ENCODE measurements at places on chromosomes 4 and X.

- no peak for DNase-seq
Measured at GRCh38 chrX:11629593-11630211, 36.0 kb downstream of the ARHGAP6 start.

DNA sequence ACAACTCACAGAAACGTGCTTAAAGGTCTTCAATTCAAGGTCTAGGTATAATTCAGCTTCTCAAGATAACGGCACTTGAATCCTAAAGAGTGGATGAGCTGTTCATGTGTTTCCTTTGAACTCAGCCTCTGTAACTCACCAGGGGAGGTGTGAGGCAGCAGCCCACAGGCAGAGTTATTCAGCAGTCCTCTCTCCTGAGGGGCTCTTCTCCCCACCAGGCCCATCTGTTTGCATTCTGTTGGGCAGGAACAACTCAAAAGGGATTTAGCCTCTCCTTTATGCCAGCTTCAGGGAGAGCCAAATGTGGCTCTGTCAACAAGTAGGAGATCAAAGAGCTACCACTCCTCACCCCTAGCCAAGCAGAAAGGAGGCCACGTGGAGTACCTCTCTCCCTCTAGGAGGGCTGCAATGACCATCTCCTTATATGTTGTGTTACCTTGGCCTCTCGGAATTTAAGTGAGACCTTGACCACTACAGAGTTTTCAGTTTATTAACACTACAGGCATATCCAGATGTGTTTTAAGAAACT is 151.2 kb downstream of the SPATA18 start:
- DNase-seq, result no peak

- DNase-seq, result no peak
Measured at GRCh38 chr4:66204534-66205247, 534.4 kb upstream of the EPHA5 start.

GRCh38 chr4:108991551-108992328 is 228.9 kb upstream of the ETNPPL start:
- DNase-seq, result no peak

GRCh38 chr4:16233569-16234177 is 7.4 kb upstream of the TAPT1 start:
- no peak for DNase-seq

- no peak for DNase-seq
Measured at GRCh38 chrX:117977526-117977925, 139.1 kb downstream of the KLHL13 start.

GRCh38 chr4:124955476-124955875 is 242.9 kb upstream of the ANKRD50 start:
- no peak for DNase-seq

GRCh38 chrX:7261672-7262332 is 113.8 kb upstream of the PUDP start:
- DNase-seq, result peak; percentile 50

DNA sequence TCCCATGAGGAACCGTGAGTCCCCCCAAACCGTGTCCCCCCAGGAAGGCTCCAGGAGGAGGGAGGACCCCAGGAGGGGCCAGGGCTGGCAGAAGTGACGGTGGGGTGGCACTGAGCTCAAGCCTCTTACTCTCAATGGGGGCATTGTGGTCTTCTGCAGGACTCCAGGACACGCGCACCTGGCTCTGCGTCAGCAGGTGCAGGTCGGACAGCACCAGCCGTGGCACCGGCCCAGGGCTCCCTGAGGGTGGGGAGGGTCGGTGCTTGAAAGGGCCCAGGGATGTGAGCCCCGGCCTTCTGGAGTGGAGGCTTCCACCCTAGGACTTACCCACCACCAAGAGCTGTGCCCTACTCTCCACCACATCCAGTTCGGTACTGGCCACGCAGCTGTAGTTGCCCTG is 18.3 kb downstream of the L1CAM start:
- DNase-seq, result no peak

- no peak for DNase-seq
Measured at GRCh38 chr4:7201420-7202305, 9.3 kb downstream of the SORCS2 start.

DNA sequence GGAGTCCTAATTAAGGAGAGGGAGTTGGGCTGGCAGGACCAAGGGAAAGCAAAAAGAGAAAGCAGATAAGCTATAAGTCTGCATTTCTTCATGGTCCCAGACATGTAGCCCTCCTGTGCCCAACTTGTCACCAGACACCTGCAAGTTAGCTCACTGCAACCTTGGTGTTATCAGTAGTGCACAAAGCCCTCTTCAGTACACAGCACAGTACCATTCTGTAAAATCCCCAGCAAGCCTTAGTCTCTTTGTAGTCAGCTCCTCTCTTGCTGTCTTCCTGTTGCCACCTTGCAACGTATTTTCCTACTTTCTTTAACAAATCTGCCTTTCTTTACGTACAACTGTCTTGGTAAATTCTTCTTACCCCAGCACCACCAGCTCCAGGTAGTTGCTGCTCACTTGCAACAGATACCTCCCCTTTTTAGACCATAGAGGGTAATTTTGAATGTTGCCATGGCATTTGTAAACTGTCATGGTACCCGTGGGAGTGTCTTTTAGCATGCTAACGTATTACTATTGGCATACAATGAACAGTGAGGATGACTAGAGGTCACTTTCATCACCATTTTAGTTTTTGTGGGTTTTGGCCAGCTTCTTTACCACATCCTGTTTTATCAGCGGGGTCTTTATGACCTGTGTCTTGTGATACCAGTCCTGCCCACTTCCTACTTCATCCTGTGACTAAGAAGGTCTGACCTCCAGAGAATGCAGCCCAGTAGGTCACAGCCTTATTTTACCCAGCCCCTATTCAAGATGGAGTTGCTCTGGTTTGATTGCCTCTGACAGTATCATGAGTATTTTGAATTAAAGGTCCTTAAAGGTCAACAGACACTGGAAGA is 28.3 kb upstream of the AP1S2 start:
- DNase-seq, result peak; percentile 75

DNA sequence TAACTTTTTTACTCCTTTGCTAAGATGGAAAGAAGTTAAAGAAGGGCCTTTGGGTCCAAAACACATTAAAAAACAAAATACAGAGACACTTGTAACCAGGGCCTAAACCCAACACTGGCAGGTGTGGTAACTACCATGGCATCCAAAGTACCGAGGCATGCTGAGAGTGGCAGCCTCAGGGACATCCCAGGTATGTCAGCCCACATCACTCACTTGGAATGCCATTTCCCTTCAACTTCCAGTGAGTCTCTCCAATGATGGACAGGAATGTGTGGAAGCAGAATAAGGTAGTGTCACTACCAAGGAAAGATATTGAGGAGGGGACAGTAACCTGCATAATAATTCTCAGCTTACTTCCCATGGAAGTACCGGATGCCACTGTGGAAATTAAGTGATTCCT is 79.5 kb upstream of the SCOC start:
- no peak for DNase-seq

DNA sequence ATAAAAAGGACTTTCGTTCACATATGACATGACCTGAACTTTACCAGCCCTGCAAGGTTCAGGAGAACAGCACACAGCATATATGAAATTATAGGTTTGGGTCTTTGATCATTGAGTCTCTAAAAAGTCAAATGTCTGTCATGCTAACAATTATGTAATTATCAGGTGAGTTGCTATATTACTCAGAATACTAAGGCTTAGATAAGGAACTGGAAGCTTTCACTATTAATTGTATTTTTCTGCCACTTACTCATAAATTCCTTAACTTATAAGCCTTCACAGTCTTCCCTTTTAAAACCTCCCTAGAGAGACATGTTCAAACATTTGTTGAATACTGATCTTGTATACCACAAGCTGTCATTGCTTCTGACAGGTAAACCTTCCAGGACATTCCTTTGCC is 292.8 kb upstream of the MAGEB2 start:
- no peak for DNase-seq

- no peak for DNase-seq
Measured at GRCh38 chrX:125654501-125654900, 334.8 kb downstream of the TEX13C start.

- no peak for DNase-seq
Measured at GRCh38 chr4:24226023-24226422, 336.2 kb upstream of the PPARGC1A start.

DNA sequence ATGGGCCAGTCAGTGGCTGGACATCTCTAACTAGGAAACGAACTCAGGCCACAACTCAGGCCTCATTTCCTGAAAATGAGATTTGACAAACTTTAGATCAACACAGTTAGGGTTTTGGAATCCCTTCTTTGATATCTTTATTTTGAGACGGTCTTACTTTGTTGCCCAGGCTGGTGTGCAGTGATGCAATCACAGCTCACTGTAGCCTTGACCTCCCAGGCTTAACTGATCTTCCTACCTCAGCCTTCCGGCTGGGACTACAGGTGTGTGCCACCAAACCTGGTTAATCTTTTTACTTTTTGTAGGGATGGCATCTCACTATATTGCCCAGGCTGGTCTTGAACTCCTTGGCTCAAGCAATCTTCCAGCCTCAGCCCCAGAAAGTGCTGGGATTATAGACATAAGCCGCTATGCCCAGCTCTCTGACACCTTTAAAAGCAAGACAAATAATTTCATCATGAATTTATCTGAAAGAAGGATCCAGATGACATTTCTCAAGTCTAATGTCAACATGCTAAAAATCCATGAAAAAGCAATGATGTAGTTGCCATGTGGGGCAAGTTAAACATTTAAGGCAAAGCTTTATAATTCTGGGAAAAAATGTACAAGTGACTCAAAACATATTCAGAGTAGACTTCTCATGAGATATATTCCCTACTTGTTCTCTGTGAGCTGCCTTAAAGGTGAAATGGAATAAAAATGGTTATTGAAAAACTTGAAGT is 89.1 kb upstream of the CBR4 start:
- no peak for DNase-seq

GRCh38 chr4:87633243-87633642 is 16.8 kb upstream of the DMP1 start:
- DNase-seq, result peak; percentile 6

DNA sequence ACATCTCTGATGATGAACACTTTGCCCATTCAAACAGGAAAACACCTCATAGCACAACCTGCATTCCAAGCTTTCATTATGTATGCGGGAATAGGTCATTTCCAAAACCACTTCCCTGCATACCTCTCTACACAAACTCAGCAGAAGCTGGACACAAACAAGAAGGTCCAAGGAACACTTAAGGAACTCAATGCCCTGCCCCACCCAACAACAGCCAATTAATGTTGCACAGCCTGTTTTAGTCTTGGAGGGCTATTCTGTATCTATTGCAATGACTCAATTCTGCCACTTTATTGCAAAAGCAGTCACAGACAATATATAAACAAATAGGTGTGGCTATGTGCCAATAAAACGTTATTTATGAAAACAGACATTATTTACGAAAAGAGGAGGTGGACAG is 16.7 kb downstream of the OPHN1 start:
- no peak for DNase-seq

DNA sequence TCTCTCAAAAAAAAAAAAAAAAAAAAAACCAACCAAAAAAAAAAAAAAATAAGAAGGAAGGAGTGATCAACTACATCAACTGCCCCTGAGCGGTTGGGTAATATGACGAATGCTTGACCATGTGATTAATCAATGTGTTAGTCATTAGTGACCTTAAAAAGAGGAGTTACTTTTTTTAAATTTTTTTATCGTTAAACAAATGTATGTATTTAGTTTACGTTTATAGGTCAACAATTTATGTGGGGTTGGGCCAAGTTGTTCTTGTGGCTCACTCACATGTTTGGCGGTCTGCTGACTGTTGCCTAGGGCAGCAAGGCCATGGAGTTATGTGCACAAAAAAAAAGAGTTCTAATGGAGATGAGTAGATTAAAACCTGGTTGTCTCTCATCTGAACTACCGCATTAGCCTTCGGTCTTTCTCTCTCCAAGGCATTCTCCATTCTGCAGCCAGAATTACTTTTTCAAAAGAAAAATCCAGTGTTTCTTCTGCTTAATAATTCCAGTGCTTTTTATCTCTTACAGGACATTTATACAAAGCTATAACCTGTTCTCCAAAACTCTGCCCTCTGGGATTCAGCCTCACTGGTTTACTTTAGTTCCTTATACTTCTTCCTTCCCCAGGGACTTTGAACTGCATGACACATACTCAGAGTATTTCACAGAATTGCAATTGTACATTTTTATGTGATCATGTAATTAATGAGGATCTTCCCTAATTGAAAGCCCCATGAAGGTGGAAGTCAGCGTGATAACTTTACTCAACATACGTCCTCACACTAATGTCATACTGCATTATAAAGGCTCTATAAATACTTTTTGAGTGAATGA is 505.5 kb downstream of the ANKRD50 start:
- DNase-seq, result no peak

GRCh38 chr4:118352843-118353533 is at the start of gene PRSS12:
Gene PRSS12, minus strand, starts transcription at chr4:118353003. Its CDS starts 283 bp downstream, at chr4:118352720.
- peak; percentile 75 for DNase-seq

- no peak for DNase-seq
Measured at GRCh38 chrX:1213971-1214370, 1.5 kb upstream of the CRLF2 start.

- DNase-seq, result no peak
Measured at GRCh38 chr4:52915191-52915590, 53.1 kb downstream of the RASL11B start.
